ENCODE measurements at places on chromosomes 4 and X.
A peak's percentile ranks its signal among the peaks of the same experiment; 100 is the strongest.

DNA sequence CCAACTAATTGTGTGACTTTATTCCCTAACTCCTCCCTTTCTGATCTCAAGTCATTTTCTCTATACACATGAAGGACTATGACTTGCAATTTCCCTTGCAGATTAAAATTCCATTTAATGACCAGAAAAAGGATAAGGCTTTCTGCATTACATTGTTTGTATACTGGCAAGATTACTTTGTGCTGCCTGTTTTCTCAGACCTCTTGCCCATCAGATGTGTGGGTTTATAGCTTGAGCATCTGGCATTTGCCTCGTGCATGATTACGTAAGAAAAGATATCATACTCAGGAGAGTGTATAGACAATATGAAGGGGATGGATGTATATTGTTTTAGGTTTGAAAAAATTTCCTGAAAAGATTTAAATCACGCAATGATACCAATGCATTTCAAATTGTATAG lies 593.8 kb upstream of the SLIT2 start:
- DNase-seq = no peak

GRCh38 chr4:165301833-165302232 lies 25.6 kb upstream of the MSMO1 start:
- no peak for DNase-seq

DNA sequence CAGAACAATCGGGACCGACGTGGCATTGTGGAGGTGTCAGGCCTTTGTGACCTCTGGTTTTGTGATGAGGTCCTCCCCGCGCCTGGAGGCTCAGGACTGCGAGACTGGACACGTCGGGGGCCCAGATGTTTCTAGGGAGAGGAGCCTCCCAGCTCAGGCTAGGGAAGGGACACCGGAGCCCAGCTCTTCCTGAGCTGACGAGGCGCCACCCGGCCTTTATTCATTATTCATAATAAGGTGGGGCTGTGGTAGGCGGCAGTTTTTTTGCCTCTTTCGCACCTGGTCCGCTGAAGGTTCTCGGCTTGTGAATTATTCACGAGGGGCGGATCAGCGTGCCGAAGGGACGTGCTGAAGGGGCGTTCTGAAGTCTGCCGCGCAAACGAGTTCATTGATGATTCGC lies 2.3 kb upstream of the UBA1 start:
- DNase-seq = peak; percentile 62

GRCh38 chr4:10773010-10773409 lies 88.4 kb upstream of the CLNK start:
- no peak for DNase-seq

- peak; percentile 4 for DNase-seq
Measured at GRCh38 chrX:106397788-106398538, 213.8 kb upstream of the RADX start.
